ENCODE measurements at places on chromosomes 2 and 18. TPM values are rescaled to one million over a fixed set of nuclear protein-coding genes. Genes with fewer than 3 reads are reported as not detected.

Gene RNF125
- total RNA-seq = 4.0 TPM

Gene ZC3H8
- 10.6 TPM for total RNA-seq

Gene SULT1C4
- 4.2 TPM for total RNA-seq

Gene POTEI
- total RNA-seq = 0.26 TPM

Gene PROKR1
- total RNA-seq = not detected

- no peak for DNase-seq
Measured at GRCh38 chr18:74645679-74646078, 48.0 kb downstream of the ZNF407 start.

GRCh38 chr2:216643986-216644659 is 10.9 kb downstream of the IGFBP2 start:
- DNase-seq = peak; percentile 69

DNA sequence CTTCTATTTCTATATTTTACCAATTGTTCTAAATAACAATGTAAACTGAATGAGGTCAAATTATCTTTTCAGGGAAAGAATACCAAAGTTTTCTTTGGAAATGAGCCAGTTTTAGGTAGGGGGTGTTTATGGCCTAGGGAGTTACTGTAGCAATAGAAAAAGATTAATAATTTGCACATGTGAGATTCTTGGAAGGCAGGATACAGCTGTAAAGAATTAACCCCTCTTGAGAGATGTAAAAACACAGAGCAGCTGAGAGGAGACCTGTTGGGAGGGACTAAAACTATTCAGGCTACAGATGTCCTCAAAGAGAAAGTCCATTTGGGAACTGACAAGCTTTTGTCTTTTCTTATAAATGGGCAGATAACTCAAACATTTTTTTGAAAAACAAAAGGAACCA is 182.2 kb downstream of the FIGN start:
- DNase-seq = no peak

DNA sequence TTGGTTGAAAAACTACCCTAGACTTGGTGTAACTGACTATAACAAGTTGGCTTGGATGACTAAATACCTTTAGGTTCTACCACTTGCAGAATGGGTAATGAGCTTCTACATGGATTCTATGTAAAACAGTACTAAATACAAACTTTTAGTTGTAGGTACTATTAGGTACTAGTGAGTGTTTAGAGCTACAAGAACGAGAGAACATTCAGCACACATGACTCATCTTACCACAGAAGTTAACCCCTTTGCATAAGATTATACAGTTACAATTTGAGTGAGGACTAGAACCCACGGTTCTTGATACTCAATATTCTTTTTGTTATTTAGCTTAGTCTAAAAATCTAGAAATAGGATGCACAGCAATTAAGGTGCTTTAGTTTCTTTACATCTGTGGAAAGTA is 101.7 kb upstream of the TFCP2L1 start:
- no peak for DNase-seq

DNA sequence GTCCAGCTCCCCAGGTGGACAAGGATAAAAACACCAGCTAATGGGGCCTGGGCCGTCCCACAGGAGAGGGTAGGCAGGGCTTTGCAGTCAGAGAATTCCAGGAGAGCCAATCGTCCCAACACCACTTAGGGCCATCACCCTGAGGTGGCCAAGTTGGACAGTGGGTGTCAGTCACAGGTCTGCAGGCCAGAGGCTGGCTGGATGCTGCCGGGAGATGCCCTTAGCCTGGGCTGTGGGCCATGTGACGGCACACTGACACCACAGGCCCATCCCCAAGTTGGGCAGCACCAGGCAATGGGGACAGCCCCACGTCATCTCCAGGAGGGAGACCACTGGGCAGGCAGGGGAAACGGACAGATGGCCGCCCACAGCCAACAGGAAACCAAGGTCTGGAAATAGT is 53.9 kb downstream of the KIF1A start:
- DNase-seq = no peak

DNA sequence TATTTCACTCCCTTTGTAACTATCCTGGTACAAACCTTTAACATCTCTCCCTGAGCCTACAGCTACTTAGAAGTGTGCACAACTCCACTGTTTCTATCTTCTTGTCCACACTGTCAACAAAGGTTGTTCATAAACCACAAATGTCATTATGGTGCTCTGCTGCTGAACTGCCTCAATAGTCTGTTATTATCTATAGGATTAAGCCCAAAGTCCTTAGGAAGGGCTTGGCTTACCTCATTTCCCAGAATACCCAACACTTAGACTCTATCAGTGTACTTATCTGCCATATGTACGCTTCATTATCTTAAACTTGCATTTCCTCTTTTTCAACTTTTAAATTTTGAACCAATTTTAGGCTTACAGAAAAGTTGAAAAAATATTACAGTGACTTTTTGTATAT is 94.2 kb downstream of the HNMT start:
- no peak for DNase-seq

DNA sequence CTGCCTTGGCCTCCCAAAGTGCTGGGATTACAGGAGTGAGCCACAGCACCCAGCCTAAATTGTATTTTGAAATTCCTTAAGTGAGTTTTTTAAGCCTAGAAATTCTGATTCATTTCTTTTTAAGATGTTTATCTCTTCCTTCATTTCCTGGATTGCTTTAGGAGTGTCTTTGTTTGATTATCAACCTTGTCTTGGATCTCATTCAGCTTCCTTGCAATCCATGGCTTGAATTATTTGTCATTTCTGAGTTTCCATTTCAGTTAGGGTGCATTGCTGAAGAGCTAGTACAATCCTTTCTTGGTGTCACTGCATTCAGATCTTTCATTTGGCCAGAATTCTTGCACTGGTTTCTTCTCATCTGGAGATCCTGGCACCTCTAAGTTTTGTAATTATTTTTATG is 606.4 kb upstream of the ZNF804A start:
- DNase-seq = no peak

- no peak for DNase-seq
Measured at GRCh38 chr2:73218298-73218697, 4.3 kb downstream of the SMYD5 start.

DNA sequence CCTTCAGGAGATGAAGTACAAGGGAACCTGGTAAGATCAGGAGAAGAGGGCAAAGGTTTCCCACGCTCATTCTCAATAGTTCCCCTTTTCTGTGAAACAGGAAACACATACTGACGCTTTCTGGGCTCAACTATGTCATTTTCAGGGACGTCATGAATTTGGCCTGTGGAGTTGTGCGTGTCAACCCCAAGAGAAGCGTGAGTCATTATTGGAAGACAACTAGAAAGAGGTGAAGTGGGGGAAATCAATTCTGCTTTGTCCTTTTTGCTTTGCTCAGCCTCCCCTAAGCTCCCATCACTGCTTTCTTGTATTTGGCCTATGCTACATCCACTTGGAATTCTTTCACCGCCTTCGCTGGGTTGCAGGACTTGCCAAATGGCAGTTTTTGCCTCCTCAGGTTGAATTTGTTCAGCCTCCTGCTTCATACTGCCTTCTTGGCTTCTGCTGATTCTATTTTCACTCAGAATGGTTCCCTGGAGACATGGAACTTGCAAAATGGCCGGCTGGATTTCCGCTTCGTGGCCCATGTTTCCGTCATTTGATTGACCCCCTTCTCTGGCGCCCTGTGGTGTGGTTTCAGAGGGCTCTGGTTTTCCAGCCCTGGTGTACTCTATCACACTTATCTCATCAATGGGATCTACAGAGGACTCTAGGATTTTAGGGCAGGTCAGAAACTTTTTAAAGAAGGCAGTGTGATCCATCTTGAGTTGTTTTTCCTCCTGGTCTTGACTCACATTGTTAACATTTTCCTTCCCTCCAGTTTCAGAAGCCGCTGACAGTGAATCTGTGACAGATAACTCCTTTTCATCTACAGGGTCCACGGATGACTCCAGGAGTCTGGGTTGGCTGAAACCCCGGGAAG is 93.3 kb downstream of the ALPK2 start:
- DNase-seq = no peak

DNA sequence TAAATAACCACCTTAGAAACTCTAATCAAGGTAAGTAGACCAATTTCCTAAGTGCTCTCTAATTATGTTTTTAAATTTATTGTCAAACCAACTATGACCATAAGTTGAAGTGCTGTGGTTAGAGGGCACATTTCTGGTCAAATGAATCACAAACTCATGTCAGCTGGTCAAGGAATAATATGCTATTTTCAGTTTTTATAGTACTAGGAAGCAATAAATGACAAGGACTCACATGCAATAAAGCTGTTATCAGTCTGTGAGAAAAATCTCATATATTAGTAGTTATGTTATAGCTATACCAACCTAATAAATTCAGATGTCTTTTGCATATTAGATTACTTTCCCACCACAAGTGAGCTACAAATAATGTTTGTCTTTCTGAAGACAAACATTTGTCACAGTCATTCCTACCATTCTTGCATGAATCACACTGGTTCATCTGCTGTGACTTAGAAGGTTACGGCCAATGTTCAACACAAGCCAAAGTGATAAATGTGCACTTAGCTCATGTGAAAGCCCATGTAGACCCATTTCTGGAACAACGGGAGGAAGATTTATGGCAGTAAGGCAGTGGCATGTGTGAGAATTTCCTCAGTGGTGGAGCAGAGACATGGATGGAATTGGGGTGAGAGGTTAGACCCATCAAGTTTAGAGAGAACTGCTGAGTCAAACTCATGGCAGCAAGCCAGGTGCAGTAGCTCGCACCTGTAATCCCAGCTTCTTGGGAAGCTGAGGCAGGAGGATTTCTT is 27.4 kb upstream of the CCNYL1 start:
- no peak for DNase-seq

DNA sequence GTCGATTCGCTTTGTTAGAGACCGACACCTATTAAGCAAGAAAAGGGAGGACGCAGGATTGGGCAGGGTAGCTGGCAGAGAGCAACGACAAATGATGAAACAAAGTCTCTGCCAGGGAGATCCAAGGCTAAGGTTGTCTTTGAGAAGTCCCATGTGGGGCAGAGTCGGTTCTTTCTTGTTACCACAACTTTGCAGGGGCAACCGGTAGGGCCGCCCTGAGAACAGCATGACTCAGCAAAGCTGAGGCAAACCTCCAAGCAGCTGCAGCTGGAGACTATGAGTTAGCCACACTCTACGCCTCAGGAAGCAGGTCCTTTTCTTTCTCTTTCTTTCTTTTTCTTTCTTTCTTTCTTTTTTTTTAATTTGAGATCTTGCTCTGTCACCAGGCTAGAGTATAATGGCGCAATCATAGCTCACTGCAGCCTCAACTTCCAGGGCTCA is 452.3 kb upstream of the ID2 start:
- DNase-seq = peak; percentile 80

DNA sequence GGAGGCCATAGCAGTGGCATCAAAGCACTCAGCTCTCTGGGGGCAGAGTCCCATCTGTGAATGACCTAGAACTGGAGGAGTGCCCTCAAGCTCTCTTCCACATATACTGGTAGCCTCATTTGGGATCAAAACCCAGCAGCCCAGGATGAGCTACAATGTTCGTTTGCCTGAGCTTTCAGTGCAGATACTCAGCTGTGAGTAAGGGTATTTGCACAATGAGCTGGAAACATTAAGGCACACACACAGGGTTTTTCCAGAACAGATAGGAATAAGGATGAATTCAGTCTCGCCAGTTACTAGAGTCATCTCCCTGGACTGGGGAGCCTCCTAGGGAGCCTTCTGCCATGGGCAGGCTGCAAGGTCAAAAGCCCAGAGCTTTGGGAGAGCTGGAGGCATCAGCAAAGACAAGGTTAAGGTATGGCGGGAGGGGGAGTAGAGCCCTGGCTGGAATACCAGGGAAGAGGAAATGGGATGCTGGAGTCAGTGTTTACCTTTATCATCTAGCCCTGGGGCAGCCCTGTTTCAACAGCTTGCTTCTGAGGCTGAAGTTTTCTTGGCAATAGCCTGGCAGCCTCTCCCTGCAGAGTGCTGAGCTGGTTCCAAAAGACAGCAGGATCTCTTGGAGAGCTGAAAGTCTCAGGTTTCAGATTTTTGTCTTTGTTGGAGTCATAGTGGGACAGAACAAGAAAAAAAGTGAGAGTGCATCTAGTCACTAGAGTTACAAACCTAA is 187.7 kb downstream of the LOXHD1 start:
- no peak for DNase-seq

- DNase-seq = no peak
Measured at GRCh38 chr18:39959839-39960238, 1995.2 kb upstream of the PIK3C3 start.

DNA sequence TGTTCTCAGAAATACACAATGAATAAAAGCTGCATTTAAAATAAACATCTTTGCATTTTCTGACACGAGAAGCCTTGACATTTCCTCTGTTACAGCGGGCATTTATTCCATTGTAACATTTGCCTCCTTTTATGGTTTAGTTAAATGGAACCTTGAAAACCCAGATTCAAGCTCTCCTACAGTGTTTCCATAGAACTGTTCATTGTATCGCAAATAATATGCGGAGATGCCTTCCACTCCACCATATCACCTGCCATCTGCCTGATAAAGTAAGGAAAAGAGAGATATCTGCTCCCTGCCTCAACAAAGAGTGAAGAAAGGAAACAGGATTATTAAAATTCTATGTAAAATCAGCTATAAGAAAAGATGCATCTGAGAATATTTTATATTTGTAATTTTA is 69.8 kb downstream of the CDH19 start:
- no peak for DNase-seq

DNA sequence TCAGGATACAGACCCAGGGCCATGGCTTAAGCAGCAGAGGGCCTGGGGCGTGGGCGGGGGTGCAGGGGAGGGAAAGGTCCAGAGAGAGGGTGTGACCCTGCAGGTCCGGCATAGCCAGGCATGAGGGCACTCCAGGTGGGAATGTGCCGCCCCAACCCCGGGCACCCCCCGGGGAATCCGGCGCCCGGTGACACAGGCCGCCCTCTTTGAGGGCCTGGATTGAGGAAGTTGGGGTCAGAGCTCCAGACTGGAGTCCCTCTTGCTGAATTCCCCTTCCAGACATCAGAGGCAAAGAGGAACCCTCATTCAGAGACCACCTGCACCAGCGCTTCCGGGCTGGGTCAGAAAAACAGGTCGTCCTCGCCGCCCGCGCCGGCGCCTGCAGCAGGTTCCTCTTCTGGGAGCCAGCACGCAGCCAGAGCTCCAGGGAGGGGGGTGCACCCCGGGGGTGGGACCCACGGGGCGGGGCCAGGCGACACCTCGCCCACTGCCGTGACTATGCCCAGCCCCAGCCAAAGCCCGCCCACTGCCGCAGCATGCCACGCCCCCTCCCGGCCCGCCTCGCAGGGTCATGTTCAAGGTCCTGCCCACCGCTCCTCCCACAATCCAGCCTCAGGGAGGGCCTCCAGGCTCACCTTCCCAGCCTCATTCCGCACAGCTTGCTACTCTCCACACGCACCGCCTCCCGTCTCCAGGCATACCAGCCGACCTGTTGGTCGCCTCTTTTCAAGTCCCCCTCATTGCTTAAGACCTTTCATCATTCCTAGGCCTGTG is 98.3 kb upstream of the ID2 start:
- DNase-seq = peak; percentile 96

GRCh38 chr2:11729362-11730212 is 16.8 kb upstream of the LPIN1 start:
- DNase-seq = no peak

DNA sequence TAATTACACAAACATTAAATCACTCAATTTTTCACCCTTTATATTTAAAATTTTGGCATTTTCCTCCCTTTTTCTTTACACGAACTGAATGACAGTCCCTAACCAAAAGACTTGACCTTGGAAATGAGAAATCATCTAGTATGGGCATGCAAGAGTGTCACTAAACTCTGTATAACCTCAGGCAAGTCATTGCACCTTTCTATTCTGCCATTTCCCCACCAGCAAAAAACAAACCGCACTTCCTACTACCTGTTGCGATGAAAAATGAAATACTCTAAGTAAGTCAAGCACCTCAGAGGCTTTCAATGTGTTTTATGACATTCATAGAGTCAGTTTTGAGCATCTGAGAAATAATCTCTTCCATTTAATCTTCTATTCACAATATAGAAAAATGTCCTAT is 44.1 kb downstream of the ANKRD44 start:
- no peak for DNase-seq
